Stimulated activated CD4-positive, alpha-beta T cell treated with anti-CD3 and anti-CD28 coated beads, Interleukin-4, amount 100 ng/mL, for 1 hour (primary cell): ENCODE measurements at places on chromosomes 6 and 20.
A peak's percentile ranks its signal among the peaks of the same experiment; 100 is the strongest.

- DNase-seq = no peak
Observed at GRCh38 chr6:105941621-105942412, 144.3 kb upstream of the PRDM1 start.

DNA sequence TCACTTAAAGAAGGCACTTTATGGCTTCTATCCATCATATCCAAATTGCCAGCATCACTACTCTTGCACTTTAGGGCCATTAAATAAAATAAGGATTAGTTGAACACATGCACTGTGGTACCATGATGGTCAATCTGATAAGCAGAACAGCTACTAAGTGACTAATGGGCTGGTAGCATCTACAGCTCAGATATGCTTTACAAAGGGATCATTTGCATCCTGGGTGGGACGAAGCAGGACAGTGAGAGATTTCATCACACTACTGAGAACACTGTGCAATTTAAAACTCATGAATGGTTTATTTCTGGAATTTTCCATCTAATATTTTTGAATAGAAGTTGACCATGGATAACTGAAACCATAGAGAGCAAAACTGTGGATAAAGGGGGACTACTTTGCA, 25.1 kb upstream of the ZSCAN9 start:
- no peak for DNase-seq

- no peak for DNase-seq
Observed at GRCh38 chr6:170110201-170111140, 180.4 kb downstream of the DLL1 start.

GRCh38 chr20:57671072-57671391, 38.8 kb downstream of the PMEPA1 start:
- no peak for DNase-seq

GRCh38 chr6:1267790-1268762, 43.8 kb upstream of the FOXQ1 start:
- DNase-seq = no peak

DNA sequence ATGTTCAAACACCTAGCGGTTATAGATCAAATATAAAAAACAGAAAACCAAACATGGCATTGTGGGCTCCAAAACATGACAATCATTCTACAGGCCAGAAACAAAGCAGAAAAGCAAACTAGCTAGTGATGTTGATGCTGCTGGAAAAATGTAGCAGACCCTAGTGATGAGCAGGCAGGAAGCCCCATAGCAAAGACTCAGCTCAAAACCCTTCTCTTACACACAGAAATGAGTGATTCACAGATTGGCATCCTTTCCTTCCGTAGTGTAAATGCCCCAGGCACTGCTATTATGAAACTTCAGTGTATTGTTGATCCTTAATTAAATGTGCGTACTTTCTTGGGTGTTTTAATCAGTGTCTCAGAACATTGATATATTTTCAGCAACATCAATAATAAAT, 425.1 kb downstream of the UTRN start:
- DNase-seq = no peak

GRCh38 chr6:165931675-165932074, 236.0 kb downstream of the TBXT start:
- DNase-seq = no peak

GRCh38 chr6:45630314-45630713, 252.6 kb upstream of the SUPT3H start:
- DNase-seq = no peak

GRCh38 chr6:87653074-87653962, 48.7 kb downstream of the AKIRIN2 start:
- DNase-seq = no peak

DNA sequence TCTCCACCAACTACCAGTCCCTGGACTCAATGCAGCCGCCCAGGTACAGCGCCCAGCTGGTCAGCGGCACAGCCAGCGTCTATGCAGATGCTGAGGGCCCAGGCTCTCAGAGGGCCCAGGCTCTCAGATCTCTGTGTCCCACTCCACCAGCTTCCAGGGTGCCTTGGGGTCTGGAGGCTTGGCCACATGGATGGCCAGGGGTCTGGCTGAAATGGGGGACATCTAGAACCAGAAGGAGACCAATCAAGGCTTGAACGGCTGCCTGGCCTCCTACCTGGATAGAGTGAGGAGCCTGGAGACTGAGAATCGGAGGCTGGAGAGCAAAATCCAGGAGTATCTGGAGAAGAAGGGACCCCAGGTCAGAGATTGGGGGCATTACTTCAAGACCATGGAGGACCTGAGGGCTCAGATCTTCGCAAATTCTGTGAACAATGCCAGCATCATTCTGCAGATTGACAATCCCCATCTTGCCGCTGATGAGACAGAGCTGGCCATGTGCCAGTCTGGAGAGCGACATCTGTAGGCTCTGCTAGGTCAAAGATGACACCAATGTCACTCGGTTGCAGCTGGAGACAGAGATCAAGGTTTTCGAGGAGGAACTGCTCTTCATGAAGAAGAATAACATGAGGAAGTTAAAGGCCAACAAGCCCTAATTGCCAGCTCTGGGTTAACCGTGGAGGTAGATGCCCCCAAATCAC, 44.1 kb upstream of the GRM4 start:
- peak; percentile 63 for DNase-seq

- DNase-seq = no peak
Observed at GRCh38 chr20:31906001-31906400, 35.6 kb downstream of the TTLL9 start.

GRCh38 chr20:3171391-3172125, 1.8 kb downstream of the LZTS3 start:
- DNase-seq = no peak

DNA sequence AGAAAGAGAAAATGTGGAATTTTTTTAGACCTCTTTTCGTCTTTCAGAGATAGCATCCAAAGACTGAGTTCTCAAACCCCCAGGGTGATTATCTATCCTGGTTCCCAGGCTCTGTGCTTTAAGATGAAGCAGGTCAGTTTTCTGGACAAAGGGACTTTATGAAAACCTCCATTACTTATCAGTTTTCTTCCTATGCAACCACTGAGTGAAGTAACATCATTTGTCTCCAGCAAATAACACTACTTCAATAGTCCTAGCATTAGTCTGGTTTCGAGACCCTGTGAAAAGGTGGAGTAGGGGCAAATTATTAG, 18.3 kb upstream of the HLA-DRB1 start:
- no peak for DNase-seq

- no peak for DNase-seq
Observed at GRCh38 chr6:35922139-35922554, 1.2 kb upstream of the SRPK1 start.

DNA sequence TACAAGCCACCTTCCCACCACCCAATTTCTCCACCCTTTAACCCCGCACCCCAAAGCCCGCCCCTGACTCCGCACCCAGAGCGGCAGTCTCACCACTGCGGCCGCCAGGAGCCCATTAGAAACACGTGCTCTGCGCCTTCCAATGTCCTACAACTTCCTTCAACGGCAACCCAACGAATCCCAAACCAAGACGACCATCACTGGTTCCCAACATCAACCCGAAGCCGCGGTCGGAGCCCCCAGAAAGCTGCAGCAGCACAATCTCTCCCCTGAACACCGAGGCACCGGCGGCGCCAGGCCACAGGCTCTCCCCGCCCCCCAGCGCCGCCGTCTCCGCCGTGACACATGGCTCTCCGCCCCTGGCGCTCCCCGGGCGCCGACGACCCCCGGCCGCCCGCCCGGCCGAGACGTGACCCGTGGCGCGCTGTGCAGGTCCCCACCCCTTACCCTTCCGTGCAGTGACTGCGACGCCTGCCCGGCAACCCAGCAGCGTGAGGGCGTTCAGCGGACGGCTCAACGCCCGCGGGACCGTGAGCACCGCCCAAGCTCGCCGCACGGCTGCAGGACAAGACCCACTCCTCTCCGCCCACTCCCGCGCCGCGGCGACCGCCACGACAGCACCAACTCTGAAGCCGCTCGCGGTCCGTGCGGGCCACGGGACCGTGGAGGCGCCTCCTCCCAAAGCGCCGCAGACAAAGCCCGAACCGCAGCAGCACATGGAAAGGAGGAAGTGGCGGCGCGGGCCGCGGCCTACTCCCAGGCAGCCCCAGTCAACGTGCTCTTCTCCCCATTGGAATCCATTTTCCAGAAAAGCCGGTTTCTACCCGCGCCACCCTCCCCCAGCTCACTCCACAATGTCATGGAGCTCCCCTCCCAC, 551 bp downstream of the SYNCRIP start:
- DNase-seq = peak; percentile 63
